Frontal cortex (tissue), 4 donors: ENCODE measurements at places on chromosomes 11 and 22. TPM values are rescaled to one million over a fixed set of nuclear protein-coding genes. Genes with fewer than 3 reads are reported as not detected.

- DNase-seq, result no peak
Observed at GRCh38 chr11:95134491-95134890, 44.8 kb downstream of the ENDOD1 start.

DNA sequence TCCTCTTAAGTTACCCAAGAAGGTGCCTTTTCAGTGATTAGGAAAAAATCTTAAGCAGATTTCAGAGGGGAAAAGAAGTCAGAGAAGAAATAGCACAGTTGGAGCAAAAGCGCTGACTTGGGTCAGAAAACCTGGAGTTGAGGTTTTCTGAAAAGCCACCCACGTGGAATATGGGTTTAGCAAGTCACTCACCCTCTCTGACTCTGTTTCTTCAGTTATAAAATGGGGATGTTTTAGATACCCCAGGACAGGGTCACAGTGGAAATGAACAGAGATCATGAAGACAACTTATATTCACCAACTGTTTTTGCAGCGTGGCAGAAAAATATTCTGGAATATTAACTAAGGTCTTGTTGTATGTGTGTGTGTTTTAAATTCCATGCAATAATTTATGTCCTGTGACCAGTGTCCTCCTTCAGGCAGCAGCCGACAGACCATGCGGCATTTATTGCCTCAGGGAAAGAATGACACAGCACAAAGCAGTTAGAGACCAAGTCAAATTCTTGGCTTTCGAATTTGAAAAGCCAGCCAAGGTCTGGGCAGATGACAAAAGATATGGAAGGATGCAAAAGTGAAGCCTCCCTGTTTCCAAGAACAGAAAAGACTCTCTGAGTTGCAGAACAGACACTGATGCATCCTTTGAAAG lies 119.9 kb downstream of the MIAT start:
- DNase-seq, result no peak

- DNase-seq, result no peak
Observed at GRCh38 chr22:50144005-50144614, 26.4 kb upstream of the PANX2 start.

DNA sequence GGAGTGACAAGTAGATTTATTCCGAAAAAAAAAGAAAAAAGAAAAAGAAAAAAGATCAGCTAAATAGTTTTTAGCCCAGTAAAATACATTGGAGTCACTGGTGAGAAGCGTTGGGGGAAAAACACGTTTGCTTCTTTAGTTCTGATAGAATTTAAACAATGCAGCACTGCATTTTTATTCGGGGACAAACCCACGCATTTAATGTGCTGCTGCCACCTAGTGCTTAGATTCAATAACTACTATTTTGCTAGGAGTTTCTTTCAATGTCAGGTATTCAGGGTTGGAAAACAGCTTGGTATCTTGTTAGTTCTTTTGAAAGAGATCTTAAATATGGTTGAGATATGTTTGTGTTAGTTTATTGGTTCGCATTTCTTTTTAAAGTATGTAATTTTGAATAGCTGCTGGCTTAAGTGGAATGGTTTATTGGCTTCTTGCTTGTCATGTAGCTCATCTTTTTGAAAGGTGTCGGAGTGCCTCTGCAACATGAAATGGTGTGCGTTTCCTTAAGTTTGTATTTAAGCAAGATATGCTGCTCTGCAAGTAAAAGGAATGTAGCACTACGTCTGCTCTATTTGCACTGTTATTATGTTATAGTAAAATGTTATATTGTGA lies 41.9 kb downstream of the SVIP start:
- DNase-seq, result no peak

- DNase-seq, result no peak
Observed at GRCh38 chr11:16153951-16154350, 202.4 kb downstream of the SOX6 start.

Gene PDGFD
- 7.3 TPM for total RNA-seq

Gene ELMOD1
- 118 TPM for total RNA-seq

Gene CAVIN3
- 7.3 TPM for total RNA-seq

Gene HTR3A
- 1.2 TPM for total RNA-seq
